ENCODE measurements at places on chromosomes 12 and 14.
A peak's percentile ranks its signal among the peaks of the same experiment; 100 is the strongest.

DNA sequence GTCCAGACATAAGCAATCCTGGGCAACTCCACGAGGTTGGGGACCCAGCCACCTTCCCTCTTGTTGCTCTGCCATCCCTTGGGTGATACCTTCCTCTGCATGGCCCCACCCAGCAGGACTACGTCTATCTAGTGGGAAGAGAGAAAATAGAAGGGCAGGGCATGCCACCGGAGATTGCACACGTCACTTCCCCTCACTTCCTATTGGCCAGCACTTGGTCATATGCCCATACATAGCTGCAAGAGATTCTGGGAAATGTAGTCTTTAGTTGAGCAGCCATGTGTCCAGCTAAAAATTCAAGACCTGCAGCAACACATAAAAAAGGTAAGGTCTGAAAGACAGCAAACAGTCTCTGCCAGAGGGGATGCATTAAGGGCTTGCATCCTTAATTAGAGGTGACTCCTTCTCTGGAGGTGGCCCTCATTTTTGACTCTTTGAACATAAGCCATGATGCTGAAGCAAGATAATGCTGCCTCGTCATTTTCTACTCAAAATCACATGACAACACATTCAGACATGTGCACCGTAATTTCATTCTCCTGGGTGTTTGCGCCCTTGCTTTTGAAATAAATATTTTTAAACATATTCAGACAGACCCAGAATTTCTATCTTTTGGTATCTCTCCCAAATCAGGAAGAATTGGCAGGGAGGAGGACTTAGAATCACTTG lies 91.8 kb upstream of the PWP1 start:
- DNase-seq: no peak

DNA sequence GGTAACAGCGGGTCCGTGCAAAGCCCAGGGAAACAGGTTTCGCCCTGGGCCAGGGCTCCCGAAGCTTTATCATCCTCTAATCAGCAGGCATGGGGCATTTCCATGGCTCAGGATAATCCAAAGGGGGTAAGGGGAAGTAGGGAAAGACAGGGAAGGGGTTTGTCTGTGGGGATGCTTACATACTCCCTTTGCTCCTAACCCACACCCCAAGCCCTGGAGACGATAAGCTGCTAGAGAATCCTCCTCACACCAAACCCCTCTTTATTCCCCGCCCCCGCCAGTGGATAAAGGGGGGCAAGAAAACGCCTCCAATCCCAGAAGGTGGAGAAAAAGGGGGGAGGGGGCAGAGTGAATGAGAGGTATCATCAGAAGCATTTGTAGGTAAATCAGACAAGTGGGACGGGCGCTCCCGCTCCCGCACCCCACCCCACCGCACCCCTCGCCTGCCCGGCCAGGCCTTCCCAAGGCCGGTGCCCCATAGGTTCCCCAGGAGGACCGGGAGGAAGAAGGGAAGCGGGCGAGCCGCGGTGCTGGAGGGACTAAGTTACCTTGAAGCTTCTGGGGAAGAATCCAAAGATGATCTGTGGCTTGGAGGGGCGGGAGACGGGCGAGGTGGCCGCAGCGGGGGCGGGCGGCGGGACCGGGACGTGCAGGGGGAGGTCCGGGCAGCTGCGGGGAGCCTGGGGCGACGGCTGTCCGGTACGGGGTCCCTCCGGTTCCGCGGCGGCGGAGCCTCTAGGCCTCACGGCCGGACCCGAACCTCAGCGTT lies 762 bp downstream of the PPP2R5E start:
- peak; percentile 3 for DNase-seq

- no peak for DNase-seq
Measured at GRCh38 chr14:100288382-100289185, 17.7 kb downstream of the SLC25A29 start.

DNA sequence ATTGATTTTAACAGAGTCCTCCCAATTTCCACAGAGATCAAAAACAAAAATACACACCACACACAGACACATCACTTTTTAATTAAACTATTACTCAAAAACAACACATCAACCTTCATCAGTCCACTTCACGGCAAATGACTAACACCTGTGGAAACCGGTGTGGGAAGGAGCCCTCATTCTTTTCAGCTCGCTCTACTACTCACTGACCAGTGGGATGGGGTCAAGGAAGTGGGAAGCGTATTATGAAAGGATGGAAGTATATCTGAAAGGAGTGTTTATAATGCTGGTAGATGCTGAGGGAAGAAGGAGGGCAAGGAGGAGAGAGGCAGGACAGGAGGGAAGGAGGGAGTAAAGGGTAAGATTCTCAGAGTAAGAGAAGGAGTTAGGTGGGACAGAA lies 156.5 kb downstream of the EPS8 start:
- no peak for DNase-seq

GRCh38 chr12:109009766-109010165 lies 11.1 kb downstream of the SVOP start:
- no peak for DNase-seq

DNA sequence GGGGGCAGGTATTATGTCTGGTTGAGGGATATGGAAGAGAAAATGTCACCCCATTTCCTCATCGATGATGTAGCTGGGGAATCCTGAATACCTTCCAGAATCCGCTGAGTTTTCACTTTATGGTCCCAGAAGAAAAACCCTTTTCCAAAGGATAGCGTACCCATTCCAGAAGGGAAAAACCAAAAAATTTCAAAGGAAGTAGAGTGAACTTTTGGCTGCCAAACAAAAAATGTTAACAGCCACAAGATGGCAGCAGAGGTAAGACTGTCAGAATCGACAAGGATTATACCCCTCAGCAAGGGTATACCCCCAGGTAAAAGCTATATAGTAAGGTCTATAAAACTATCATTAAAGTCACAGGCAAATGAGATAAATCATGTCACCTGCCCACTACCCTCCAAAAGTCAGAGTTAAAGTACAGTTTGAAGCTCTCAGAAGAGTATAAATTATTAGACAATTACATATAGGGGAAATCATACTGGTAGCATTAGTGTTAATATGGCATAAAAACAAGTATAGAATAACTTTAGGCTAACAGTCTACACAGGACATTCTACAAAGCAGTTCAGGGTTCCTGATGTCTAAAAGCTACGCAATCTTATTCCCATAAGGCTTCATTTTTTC lies 18.0 kb downstream of the ACIN1 start:
- no peak for DNase-seq

DNA sequence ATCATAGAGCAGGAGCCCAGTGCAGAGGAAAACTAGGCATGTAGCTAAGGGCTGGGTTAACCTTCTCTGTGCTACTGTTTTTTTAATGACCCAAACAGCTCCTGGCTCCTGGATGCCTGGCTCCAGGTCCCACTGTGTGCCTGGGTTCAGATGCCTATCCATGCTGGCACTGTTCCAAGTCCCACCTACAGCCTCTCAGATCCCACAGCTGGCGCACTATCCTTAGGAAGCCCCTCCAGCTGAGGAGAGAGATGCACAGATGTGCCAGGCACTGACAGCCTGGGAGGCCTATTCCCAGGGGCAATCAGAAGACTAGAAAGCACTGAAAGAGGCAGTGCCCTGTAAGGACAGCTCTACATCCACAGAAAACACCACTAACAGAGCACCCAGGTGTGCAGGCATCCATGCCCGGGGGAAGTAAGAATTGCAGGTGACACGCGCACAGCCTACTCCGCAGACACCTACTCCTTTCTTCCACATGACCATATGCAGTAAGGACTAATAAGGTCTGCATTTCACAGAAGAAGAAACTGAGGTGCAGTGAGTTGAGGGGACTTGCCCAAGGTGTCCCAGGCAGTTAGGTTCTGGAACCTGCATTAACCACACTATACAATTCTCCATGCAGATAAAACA lies 51.2 kb downstream of the PITPNM2 start:
- no peak for DNase-seq

DNA sequence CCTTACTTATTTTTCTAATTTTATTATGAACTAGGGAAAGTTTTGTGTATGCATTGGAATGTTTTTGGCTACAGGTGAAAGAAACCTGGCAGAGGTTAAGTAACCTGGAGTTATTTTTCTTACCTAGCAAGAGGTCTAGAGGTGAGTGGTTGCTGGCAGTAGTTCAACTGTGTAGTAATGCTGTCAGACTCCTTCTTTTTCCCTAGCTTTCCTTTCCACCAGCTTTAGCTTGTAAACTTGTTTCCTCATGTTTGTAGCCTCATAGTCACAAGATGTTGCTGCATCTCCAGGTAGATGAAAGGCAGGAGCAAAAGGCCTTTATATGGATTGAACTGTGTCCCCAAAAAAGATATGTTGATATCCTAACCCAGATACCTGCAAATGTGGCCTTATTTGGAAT lies 105.1 kb upstream of the AMIGO2 start:
- no peak for DNase-seq

GRCh38 chr14:97233319-97233985 lies 436.3 kb downstream of the VRK1 start:
- DNase-seq: no peak

- no peak for DNase-seq
Measured at GRCh38 chr12:62827042-62827441, 107.9 kb downstream of the PPM1H start.

GRCh38 chr12:4829793-4830162 lies 79.9 kb upstream of the KCNA1 start:
- no peak for DNase-seq

- no peak for DNase-seq
Measured at GRCh38 chr12:5155866-5156265, 112.2 kb downstream of the KCNA5 start.

DNA sequence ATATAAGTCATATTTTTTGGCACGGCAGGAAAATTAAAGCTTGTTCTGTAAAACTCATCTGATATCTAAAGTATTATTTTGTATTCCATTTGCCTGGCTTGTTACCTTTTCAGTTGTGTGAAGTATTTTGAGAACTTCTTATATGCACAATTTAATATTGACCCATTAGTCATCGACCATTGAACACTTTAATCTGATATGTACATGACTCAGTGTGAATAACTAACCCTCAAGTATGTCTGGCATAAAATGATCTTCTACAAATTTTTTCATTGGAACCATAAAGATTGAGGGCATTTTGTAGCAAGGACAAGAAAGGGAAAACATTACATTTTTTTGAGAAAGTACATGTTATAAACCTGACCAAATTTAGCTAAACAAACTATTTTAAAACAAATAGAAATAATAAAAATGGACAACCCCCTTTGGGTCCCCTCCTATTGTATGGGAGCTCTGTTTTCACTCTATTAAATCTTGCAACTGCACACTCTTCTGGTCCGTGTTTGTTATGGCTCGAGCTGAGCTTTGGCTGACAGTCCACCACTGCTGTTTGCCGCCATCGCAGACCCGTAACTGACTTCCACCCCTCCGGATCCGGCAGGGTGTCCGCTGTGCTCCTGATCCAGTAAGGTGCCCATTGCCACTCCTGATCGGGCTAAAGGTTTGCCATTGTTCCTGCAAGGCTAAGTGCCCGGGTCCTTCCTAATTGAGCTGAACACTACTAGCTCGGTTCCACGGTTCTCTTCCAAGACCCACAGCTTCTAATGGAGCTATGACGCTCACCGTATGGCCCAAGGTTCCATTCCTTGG lies 118.8 kb downstream of the SLC6A15 start:
- no peak for DNase-seq

- no peak for DNase-seq
Measured at GRCh38 chr12:91551927-91552326, 369.3 kb upstream of the DCN start.

- DNase-seq: no peak
Measured at GRCh38 chr12:31206038-31206670, 119.8 kb downstream of the SINHCAF start.

DNA sequence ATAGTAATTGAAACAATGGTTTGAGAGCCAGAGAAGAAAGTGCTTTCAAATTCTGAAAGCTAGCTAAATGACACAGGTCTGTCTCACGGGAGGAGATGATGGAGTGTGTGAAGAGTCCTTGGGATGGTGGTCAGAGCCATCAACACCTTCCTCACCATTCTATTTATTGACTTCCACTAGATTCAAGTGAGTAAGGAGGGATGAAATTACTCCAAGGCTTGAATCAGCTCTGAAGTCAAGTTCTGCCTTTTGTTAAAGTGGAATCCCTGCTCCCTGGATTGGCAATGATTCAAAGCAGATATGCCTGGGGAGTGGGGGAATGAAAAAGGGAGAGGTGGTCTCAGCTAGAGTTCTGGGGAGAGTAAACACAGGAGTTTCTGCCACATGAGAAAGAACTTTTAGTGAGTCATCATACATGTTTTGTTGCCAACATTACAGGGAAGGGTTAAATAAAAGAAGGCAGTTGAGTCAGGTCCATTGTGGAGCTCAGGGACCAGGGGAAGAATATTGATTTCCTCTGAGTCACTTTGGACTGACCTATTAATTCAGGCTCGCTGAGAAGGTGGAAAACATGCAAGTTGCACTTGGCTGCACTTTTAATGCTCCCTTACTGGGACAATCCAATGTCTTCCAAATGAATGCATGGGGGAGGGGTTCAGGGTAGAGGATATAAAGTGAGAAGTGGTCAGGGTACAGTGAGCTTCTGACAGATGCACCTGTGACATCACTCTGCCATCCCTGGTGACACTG lies 142.7 kb downstream of the TBX5 start:
- DNase-seq: no peak

All from activated gamma-delta T cell treated with Interleukin-2 at 50 U/mL for 16 hours (primary cell).